ENCODE measurements at places on chromosomes 6 and 20.

- DNase-seq: no peak
These were observed 141.9 kb downstream of the CCDC170 start for GRCh38 chr6:151635741-151636140.

- DNase-seq: peak; percentile 33
These were observed 14.9 kb upstream of the HDDC2 start for GRCh38 chr6:125316621-125317020.

DNA sequence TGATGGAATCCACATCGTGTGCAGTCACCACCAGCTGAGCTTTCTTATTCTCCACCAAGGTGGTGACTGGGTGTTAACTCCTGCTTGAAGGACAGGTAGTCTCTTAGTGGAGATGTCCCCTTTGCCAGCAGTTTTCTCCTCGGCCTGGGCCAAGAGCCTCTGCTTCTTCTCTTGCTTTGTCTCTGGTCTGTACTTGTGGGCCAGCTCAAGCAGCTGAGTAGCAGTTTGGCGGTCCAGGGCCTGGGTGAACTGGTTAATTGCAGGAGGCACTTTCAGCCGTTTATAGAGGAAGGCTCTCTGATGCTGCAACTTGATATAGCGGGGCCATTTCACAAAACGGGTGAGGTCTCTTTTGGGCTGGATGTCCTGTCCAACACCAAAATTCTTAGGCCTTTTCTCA is 76.0 kb upstream of the NNAT start:
- DNase-seq: no peak

DNA sequence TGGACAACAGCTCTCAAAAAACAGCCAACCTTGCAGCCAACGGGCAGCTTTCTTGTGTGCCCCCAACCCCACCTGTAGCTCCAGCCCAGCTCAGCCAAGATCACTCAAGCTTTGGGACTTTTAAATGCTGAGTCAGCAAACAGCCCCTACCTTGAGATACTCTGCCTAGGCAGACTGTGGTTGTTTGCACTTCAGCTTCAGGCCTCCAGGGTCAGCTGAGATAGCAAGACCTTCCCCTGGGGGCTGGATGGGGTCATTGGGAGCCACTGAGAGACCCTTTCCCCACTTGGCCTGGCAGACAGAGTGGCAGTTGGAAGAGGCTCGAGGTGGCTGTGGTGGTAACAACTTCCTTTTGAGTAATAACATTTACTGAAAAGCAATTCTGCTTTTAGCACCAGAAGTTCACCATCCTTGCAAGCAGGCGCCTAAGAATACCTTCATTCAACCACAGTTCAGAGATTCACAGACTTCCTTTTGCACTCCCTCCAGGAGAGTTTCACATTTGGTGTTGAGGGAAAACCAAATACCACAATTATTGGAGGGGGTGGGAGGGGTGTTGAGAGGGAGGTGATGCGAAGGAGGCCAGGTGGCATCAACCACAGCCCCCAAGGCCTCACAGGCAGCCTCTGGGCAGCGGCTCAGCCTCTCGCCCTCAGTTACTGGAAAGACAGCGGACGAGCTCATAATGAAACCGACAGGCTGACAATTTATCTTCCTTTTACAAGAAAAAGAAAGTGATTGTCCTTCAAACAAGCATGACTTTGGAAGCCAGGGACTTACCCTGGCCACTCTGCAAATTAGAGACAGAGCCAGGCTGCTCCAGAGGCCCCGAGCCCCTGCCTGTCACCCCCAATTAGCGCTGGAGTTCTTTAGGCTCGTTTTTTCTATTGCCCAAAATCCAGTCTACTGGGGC is 148.1 kb downstream of the CEBPB start:
- DNase-seq: peak; percentile 85

DNA sequence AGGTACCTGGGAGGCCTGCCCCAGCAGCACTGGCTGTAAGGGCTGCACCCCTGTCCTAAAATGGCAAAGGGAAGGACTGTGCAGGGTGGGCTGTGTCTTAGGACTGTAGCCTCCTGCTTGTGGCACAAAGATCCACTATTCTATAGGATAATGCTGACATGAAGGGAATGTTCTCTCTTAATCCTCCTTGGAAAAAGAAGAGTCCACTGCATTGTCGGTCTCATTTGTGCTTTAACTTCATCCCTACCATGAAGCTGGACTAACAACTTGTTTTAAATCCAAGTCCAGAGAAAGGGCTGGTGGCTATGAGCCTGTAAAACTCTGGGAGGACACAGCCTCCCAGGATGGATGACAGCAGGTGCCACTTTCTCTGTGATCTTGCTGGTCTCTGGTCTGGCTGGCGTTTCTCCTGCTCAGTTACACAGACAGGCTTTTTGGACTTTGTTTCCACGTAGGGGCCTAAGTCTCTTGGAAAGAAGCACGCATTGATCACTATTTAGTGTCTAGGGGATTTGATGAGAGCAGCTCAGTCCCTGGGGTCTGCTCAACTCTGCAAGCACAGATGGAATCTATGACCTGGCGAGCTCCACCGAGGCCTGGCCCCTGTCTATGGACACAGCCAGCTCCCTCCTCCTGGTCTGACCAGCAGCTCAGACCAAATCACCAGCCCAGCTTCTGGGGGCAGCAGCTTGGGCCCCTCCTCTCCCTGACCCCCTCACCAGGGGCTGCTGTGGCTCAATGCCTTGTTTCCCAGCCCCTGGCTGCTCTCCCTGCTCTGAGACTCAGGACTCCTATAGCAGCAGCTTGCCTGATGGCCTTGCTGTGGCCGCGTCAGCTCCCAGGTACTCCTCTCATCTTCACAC is 4.8 kb downstream of the CST3 start:
- DNase-seq: no peak

DNA sequence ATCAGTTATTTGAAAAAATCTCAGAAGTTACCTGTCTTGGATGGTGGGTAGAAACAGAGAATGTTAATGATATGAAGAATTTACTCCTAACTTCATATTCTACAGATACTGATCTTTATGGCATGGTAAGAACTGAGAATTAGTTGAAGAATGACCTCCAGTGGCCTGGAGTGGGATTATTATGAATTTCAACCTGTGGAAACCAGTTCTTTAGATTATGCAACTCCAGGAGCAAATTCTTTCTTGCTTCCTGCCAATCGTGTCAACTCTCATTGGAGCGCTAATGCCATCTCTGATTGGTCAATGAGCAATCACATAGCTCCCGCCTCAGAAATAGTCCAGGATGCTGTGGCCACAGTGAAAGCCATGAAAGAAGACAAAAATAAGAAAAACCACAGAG is 40.6 kb downstream of the LYRM2 start:
- peak; percentile 12 for DNase-seq

GRCh38 chr6:135880066-135880972 is 28.8 kb downstream of the PDE7B start:
- DNase-seq: peak; percentile 46

DNA sequence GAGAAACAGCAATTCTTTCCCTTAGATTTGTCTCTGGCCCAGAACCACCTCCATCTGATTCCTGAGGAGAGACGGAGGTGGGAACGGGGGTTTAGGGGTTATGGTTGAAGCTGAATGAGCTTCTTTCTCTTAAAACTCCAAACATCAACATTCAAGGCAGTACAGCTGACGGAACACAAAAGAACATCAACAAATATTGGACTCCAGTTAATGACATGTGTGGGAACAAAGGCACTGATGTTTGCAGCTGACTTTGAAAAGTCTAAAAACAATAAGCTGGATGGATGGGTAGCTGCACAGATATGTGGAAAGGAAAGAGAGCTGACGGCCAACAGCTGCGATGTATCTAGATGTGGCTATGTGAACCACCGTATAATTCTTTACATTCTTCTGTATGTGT is 256.5 kb downstream of the SOD2 start:
- DNase-seq: no peak

GRCh38 chr6:43720999-43721398 is 33.4 kb upstream of the MRPS18A start:
- no peak for DNase-seq

- no peak for DNase-seq
These were observed 227.9 kb upstream of the MARCKS start for GRCh38 chr6:113629256-113629655.

- no peak for DNase-seq
These were observed 9.1 kb downstream of the TXLNB start for GRCh38 chr6:139282684-139283083.

DNA sequence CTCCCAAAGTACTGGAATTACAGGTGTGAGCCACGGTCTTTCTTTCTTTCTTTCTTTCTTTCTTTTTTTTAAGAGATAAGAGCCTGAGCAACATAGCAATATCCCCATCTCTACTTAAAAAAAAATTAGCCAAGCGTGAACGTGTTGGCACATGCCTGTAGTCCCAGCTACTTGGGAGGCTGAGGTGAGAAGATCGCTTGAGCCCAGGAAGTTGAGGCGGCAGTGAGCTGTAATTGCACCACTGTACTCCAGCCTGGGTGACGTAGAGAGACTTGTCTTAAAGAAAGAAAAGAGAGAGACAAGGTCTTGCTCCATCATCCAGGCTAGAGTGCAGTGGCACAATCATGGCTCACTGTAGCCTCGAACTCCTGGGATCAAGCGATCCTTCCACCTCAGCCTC is 162.0 kb upstream of the MLN start:
- no peak for DNase-seq

- no peak for DNase-seq
These were observed 469.8 kb upstream of the AGPAT4 start for GRCh38 chr6:161743509-161744178.

DNA sequence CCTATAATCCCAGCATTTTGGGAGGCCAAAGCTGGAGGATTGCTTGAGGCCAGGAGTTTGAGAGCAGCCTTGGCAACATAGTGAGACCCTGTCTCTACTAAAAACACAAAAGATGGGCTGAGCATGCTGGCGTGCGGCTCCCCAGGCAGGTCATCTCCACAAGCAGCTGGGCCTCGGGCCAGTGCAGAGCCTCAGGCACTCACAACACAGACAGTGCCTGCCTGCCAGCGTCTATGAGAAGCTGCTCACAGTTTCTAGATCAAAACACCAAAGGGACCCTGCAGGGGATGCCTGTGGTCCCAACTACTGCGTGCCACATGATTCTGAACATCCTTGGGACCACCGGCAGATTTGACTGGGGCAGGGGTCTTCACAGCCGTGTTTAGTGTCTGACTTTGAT is 59.4 kb downstream of the GINS1 start:
- DNase-seq: no peak
